ENCODE measurements at places on chromosomes 2 and 18.

- ATAC-seq = no peak
These were observed 228.9 kb downstream of the NEDD4L start for GRCh38 chr18:58272779-58273435.

GRCh38 chr18:39450958-39451357 is 1885.4 kb upstream of the CELF4 start:
- no peak for ATAC-seq

DNA sequence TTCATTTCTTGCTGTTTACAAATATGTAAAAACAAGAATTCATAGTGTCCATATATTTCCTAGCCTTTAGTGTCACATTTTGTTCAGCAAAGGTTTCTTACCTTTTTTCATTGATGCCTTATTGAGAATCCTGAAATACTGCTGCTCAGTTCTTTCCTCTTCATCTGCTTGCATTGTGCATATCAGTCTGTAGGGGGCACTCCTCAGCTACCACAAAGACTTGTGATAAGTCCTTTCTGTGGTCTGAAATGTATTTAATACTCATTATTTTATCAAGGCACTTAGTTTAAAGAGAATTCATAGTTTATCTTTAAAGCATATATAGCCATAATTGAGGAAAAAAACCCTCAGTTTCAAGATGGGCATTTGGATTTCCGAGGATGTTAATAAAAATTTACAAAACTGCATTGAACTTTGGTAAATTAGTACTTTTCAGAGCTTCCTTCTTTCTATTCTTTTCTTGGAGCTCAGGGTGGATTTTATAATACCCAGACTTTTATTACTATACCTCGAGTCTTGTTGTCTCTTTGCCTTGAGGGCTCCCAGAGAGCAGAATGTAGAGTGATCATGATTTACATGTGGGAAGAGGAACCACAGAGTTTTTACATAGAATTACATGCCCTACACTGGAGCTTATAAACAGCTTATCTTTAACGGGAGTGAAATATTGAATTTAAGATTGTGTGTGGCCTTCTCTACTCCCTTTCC is 570.1 kb downstream of the PLCL1 start:
- ATAC-seq = no peak

DNA sequence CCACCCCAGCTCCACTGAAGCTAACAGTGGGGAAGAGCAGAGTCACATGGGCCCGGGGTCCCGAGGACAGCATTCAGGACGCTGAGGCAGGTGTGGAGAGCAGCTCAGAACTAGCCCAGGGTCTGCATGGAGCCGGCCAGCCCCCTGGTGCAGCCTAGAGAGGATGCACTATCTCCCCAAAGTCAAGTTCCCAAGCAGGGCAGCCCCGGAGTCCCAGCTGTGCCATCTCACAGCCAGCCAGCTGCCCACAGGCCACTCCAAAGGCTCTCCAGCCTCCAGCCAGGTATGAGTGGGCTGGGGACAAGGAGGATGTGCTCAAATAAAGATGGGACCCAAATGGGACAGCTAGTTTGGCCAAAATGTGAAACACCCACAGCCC is 41.0 kb downstream of the BIN1 start:
- no peak for ATAC-seq

GRCh38 chr2:129709001-129709955 is 270.2 kb upstream of the RAB6C start:
- no peak for ATAC-seq

- no peak for ATAC-seq
These were observed 112.5 kb downstream of the ATL2 start for GRCh38 chr2:38264396-38265221.

GRCh38 chr18:42187611-42188380 is 232.8 kb downstream of the PIK3C3 start:
- ATAC-seq = no peak

GRCh38 chr18:57901825-57902589 is 98.9 kb upstream of the ATP8B1 start:
- no peak for ATAC-seq

- no peak for ATAC-seq
These were observed 49.5 kb upstream of the ACAA2 start for GRCh38 chr18:49862656-49863385.

DNA sequence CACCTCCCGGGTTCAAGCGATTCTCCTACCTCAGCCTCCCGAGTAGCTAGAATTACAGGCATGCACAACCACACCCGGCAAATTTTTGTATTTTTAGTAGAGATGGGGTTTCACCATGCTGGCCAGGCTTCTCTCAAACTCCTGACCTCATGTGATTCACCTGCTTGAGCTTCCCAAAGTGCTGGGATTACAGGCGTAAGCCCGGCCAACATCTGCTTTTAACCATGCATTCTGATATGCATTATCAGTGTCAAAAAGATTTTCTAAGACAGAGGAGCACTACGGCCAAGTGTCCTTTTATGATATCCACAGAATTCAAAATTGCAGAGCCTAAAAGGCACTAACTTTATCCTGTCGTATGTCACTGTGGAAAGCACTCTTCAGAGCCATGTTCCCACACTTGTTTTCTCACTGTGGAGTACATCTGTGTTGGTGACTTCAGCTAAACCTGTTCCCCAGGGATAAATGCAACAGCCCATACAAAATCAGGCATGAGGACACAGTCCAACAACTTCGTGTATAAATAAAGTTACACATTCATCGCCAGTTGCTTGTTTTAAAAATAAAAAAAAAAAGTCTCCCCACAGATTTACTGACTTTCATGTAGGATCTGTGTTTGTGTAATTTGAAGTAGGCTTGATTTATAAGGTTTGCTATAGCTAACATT is 56.4 kb downstream of the STK25 start:
- ATAC-seq = no peak

- no peak for ATAC-seq
These were observed 73.6 kb downstream of the OLA1 start for GRCh38 chr2:174174741-174175140.

GRCh38 chr2:12264146-12264545 is 452.6 kb upstream of the TRIB2 start:
- no peak for ATAC-seq

DNA sequence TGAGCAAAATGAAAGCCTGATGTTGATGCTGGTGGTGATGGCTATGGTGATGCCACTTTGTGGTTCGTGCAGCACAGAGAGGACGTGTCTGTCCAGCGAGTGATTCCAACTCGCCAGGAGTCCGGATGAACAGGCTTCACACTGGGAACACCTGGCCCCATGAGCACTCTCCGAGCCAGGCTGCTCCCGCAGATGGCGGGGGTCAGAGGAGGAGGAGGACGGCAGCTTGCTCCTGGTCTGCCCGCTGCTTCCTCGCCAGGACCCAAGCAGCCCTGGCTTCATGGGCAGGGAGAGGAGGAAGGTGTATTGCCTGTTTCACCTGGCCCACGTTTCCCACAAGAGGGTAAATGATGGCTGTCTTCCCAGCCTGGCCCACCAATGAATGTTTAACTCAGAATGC is 121.6 kb downstream of the MTCL1 start:
- ATAC-seq = no peak

GRCh38 chr2:100417711-100418124 is 250 bp upstream of the CHST10 start:
- ATAC-seq = no peak

DNA sequence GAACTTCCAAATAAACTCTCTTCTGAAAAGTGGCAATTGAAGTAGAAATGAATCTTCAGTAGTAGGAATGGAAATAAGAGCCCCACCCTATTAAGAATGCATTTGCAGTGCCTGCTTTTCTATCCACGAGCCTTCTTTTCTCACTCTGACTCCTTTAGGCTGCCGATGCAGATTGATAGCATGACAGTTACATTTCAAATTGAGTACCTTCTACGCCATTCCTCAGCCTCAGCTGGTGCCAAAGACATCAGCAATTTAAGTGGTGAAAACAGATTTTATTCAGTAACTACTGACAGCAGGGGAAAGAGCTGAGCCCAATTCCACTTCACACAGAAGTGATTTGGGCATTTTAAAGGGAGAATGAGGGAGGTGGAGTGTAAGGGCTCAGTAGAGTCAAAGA is 85.5 kb downstream of the PTH2R start:
- ATAC-seq = no peak

DNA sequence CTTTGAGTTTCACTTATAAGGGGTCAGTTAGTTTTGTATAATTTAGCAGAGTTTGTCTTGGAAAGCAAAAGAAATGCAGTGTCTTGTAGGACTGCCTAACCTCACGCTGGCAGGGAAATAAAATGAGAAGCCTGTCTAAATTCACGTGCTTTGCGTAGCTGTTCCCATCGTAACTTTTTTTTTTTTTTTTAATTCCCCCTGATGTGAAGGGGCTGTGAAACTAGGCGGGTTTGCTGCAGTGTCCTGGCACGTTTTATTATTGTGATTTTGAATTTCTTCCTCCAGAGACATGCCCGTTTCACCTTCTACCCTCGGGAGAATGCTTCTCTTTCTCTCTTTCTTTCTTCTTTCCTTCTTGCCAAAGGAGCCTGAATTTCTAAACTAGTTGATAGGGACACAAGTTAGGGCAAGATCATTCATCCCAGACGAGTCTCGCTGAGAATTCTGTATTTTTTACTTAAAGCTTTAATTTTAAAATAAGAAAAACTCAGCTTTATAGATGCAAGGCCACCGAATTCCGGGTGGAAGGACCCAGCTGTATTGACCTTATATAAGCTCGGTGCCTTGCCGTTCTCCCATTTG is 2.3 kb downstream of the MEIS1 start:
- ATAC-seq = no peak
